Thymus (tissue), 14 donors: ENCODE measurements at places on chromosomes 4 and X. TPM values are rescaled to one million over a fixed set of nuclear protein-coding genes. Genes with fewer than 3 reads are reported as not detected.

DNA sequence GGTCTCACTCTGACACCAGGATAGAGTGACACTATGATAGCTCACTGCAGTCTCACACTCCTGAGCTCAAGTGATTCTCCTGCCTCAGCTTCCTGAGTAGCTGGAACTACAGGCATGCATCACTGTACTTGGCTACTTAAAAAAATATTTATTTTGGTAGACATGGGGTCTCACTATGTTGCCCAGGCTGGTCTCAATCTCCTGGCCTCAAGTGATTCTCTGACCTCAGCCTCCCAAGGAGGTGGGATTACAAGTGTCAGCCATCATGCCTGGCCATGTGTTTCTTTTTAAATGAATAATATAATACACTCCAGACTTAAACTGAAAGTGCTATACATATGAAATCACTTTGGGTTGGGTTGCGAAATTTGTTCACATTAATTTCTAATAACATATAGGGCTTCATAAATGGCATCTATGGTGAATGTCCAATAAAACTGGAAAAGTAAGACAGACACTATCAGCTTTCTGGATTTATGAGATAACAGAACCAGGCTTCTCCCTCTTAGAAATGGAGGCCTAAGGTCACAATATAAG, 48.0 kb downstream of the SEC24D start:
- no peaks in the 10 kb centered on the region for H3K27me3 ChIP-seq
- no peaks in the 10 kb centered on the region for H3K4me1 ChIP-seq
- H3K27ac ChIP-seq: no peak overlapping the region

DNA sequence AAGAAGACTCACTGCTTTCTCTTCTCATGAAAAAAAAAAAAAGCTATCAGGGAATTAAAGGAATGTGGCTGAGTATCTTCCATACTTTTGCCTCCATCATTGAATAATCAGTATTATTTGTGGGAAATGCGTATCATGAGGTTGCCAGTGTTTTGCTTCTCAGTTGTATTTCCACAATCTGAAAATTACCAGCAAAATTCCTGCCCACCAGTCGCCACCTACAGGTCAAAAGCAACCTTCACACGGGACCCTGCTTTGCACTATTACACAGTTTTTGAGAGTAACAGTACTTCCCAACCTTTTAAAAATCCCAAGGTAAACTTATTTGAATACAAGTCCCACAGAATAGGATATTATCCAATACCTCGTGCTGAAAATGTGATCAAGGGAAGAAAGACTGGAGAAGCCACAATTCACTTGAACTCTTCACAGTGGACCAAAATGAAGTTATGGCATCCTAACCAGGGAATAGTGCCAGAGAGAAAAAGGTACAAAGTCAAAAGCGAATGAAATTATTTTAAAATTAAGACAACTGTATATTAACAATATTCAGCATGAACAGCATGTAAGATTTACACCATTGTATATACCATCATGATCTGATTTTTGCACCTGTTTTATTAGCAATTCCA, 30.4 kb downstream of the PGRMC1 start:
- H3K36me3 ChIP-seq: no peaks in the 10 kb centered on the region
- H3K27me3 ChIP-seq: no peaks in the 10 kb centered on the region
- H3K27ac ChIP-seq: no peak overlapping the region
- H3K4me1 ChIP-seq: no peaks in the 10 kb centered on the region

The DDIT4L gene
- total RNA-seq: 1.5 TPM

GRCh38 chr4:165248102-165248501, 40.7 kb downstream of the KLHL2 start:
- H3K4me3 ChIP-seq: no peak overlapping the region
- H3K4me1 ChIP-seq: no peaks in the 10 kb centered on the region
- H3K27me3 ChIP-seq: no peaks in the 10 kb centered on the region
- no peak overlapping the region for H3K27ac ChIP-seq
- H3K36me3 ChIP-seq: no peaks in the 10 kb centered on the region

- H3K27me3 ChIP-seq: no peaks in the 10 kb centered on the region
- H3K4me3 ChIP-seq: no peak overlapping the region
- no peaks in the 10 kb centered on the region for H3K4me1 ChIP-seq
- no peak for DNase-seq
- H3K27ac ChIP-seq: no peak overlapping the region
Measured at GRCh38 chr4:123215536-123215935, 181.1 kb upstream of the SPRY1 start.

The ADRA2C gene
- 0.33 TPM for total RNA-seq

The PDE5A gene
- total RNA-seq: 5.2 TPM

The ARR3 gene
- not detected for total RNA-seq

DNA sequence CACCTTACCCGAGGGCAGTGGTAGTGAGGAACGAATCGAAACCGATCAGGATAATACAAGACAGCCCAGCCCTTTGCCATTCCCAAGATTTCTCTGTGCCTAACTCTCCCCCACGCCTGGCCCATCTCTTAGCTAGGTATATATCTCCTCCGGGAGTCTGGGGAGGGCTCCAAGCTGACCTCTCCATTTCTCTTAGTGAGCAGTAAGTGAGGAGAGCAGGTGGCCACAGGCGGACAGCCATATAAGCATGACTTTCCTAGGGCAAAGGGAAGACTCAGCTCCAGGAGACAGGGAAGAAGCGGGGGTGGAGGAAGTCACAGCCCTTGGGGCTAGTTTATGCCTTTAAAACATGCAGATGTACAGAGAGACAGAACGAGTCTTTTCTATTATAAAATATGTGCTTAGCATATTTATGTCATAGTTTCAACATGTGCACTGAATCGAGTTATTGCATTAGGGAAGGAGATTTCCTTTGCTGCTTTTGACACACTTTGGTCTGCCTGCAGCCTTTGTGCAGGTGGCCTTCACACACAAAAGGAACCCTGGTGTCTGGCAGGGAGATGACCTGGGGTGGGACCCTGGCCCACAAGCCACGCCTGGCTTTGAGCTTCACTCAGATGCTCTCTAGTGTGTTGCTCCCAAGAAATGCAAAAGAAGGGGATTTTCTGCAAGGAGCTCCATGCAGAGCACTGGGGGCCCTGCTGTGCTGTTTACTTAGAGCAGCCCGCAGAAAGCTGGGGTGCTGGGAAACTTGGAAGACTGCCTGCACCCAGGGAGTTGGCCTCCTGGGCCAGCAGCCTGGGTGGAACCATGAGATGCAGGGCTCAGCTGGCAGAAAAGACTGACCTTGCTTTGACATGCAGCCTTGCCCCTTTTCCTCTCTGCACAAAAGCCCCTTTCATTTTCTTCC, 613.3 kb downstream of the BCOR start:
- H3K27ac ChIP-seq: no peak overlapping the region
- H3K4me3 ChIP-seq: no peak overlapping the region
- H3K4me1 ChIP-seq: no peaks in the 10 kb centered on the region
- no peaks in the 10 kb centered on the region for H3K27me3 ChIP-seq
- H3K36me3 ChIP-seq: no peaks in the 10 kb centered on the region
- DNase-seq: no peak

DNA sequence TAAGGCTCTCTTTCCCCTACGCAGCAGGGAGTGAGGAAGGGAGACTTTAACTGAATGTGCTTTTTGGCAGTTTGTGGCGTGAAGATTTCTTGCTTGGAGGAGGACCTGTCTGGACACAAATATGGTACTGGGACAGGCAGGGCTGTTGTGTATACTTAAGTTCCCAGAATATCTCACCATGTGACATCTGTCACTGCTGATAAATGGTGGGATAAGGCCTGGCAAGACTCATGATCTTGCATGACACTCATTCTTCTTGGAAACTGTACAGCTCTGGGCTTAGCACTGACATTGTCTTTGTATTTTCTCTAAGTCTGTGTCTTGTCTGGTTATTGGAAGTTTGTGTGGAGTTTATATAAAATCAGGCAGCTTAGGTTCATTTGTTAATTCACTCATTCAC, 93.1 kb downstream of the STK32B start:
- no peaks in the 10 kb centered on the region for H3K4me1 ChIP-seq
- H3K27ac ChIP-seq: no peak overlapping the region

GRCh38 chrX:40104985-40105834, 7.5 kb upstream of the BCOR start:
- H3K36me3 ChIP-seq: no peaks in the 10 kb centered on the region
- peak overlapping the region; percentile 83 for H3K27ac ChIP-seq
- no peaks in the 10 kb centered on the region for H3K27me3 ChIP-seq
- H3K4me1 ChIP-seq: peaks cover 40% of the 10 kb centered on the region
- peak overlapping the region; percentile 73 for H3K4me3 ChIP-seq

- no peaks in the 10 kb centered on the region for H3K4me1 ChIP-seq
- peak overlapping the region; percentile 12 for H3K27ac ChIP-seq
- no peak overlapping the region for H3K4me3 ChIP-seq
- DNase-seq: no peak
- H3K36me3 ChIP-seq: no peaks in the 10 kb centered on the region
Measured at GRCh38 chr4:163592212-163592611, 97.7 kb downstream of the TMA16 start.

GRCh38 chrX:154018518-154019060, 1.1 kb downstream of the IRAK1 start:
- DNase-seq: no peak
- H3K27ac ChIP-seq: peak overlapping the region; percentile 46
- peaks cover 4% of the 10 kb centered on the region for H3K4me1 ChIP-seq
- H3K27me3 ChIP-seq: no peaks in the 10 kb centered on the region
- H3K36me3 ChIP-seq: peaks cover 38% of the 10 kb centered on the region
- H3K4me3 ChIP-seq: peak overlapping the region; percentile 49
